Activated T-cell treated with anti-CD3 and anti-CD28 coated beads, Interleukin-2, amount 50 U/mL, for 72 hours (primary cell): ENCODE measurements at places on chromosomes 2 and 18. TPM values are rescaled to one million over a fixed set of nuclear protein-coding genes. Genes with fewer than 3 reads are reported as not detected.

- peak; percentile 63 for DNase-seq
Observed at GRCh38 chr18:2104620-2105462, 466.5 kb downstream of the METTL4 start.

DNA sequence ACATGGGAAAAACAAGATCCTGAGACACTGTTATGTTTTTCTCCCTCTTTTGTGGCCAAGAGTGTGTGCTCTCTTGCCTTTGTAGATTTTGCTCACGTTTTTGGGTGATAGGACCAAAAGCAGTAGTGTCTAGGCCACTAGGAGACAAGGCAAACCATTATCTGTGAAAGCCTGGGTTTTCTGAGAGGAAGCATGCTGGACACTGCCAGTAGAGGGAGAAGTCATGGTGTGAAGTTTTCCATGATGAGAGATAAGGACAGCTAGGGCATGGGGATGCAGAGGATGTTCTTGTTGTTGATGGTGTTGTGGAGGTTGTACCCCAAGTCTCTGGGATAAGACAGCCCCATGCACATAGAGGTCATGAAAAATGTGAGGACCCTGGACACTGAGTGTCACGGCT is 285.3 kb downstream of the SOX11 start:
- DNase-seq = no peak

DNA sequence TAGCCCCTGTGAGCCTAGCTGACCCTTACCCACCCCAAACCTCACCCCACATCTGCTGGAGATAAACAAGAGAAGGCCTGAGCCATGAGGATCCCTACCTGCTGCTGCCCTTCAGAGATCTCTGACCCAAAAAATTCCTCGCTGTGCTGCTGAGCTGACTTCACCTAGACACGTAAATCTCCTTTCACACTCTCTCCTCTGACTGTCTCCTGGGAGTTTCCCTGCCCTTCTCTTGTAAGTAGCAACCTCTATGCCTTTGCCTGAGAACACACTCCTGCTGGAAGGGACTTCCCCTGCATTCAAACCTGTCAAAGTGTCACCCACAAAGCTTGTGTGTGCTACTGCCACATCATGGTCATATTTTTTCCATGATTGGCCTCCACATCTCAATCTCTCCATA is 134.2 kb upstream of the NOL4 start:
- DNase-seq = no peak

GRCh38 chr2:20333738-20334137 is 16.9 kb downstream of the PUM2 start:
- DNase-seq = no peak

The SMYD5 gene
- total RNA-seq = 35.4 TPM
